ENCODE measurements at places on chromosomes 16 and 17. TPM values are rescaled to one million over a fixed set of nuclear protein-coding genes. Genes with fewer than 3 reads are reported as not detected.

DNA sequence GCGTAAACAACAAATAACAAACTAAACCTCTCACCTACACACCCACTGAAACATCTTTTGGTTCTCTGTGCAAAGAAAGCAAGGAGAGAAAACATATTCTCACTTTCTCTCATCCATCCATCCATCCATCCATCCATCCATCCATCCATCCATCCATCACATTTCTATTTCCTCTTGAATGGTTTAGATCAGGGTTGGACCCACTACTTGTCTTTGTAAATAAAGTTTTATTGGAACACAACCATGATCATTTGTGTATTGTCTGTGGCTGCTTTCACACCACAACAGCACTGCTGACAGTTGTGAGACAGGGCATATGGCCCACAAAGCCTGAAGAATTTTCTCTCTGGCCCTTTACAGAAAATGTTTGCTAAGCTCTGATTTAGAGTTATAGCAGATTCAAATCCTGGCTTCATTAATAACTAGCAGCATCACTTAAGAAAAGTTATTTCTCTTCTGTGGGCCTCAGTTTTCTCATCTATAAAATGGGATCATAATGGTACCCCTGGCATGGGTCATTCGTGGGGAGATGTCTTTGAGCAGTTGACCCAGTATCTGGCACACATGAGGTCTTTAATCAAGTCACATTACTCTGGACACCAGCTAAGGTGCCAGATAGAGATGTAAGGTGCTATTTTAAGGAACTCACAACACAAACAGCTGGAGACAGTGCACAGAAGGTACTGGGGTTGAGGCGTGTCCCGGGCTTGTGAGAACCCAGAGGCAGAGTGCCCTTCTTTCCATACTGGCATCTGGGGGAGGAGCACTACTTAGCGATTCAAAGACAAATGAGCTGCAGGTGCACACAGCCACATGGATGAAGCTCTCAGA lies 146.3 kb downstream of the CMIP start:
- DNase-seq, result no peak

Gene CCL17
- 2.9 TPM for total RNA-seq

GRCh38 chr17:35242158-35242804 lies 591 bp upstream of the SLFN5 start:
- DNase-seq, result peak; percentile 95

- DNase-seq, result no peak
Measured at GRCh38 chr16:15446901-15447300, 12.5 kb downstream of the BMERB1 start.

DNA sequence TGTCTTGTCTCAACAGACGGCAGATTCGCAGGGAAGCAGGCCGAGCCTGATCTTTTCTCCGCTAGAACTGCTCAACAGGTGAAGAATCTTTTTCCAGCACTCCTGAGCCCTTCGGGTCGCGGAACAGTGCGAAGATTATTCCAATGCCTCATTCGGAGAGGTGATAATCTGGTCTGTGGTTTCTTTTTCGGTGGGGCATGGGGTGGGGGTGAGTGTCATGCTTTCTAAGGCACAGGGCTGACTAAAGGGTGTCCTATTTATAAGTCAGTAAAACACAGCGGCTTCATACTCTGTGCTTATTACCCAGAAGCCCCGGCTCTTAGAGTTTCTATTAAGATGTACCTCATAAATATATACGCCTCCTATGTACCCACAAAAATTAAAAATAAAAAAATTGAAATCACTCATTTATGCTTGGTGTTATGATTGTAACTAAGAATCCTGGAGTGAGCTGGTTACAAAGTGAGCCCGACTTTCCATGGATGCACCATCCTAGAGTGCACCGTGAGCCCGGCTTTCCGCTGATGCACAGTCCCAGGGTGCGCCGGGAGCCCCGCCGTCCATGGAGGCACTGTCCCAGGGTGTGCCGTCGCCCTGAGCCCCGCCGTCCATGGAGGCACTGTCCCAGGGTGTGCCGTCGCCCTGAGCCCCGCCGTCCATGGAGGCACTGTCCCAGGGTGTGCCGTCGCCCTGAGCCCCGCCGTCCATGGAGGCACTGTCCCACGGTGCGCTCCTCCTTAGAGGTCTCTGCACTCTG lies 164.9 kb downstream of the IRX3 start:
- no peak for DNase-seq

All from activated CD8-positive, alpha-beta T cell treated with anti-CD3 and anti-CD28 coated beads for 36 hours (primary cell).